ENCODE measurements at places on chromosomes 13 and 19.

GRCh38 chr19:28966737-28967399 lies 246.1 kb downstream of the UQCRFS1 start:
- DNase-seq = no peak

GRCh38 chr13:114128348-114128623 lies 4.1 kb downstream of the RASA3 start:
- DNase-seq = no peak

- no peak for DNase-seq
These were observed 46.9 kb downstream of the PAN3 start for GRCh38 chr13:28185256-28185655.

GRCh38 chr13:107185889-107186288 lies 618.0 kb upstream of the ARGLU1 start:
- no peak for DNase-seq

GRCh38 chr13:26861941-26862340 lies 101.4 kb upstream of the GPR12 start:
- DNase-seq = no peak

DNA sequence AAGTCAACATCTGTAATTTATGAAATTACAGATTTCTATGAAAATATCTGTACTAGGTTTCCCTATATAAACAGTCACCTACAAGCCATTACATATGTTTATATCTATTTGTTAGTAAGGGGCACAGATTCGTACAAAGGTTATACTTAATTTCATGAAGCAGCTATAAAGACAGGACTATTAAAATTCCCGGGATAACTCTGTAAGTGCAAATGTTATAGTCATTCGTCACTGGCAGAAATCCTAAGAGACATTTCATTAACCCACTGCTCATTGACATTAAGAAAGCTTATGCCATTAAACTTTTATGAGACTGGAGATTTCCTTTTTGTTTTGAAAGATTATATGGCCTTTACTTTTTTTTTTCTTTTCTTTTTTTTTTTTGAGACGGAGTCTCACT lies 122.9 kb downstream of the MYO16 start:
- no peak for DNase-seq

DNA sequence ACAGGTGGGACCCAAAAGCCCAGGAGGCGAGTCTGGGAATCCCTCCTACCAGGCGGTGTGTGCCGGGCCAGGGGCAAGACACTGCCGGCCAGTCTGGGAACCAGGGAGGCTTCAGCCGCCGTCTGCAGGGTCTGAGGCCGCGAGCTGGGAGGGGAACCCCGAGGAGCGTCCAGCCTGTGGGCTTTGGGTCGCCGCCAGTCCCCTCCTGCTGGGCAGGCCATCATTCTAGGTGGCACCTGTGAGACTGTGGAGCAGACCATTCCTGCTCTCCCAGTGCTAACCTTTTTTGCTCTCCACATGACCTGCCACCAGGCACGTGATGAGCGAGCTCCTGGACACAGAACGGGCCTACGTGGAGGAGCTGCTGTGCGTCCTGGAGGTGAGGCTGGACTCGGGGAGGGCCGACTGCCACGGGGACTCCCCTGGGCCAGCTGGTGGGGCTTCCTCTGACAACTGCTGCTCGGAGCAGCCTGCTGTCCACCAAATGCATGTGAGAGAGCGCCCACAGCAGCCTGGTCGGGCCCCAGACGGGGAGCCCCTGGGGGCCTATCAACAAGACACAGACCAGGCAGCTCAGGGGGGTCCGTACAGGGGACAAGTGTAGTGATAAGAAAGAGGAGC lies 24.6 kb upstream of the F7 start:
- peak; percentile 70 for DNase-seq

DNA sequence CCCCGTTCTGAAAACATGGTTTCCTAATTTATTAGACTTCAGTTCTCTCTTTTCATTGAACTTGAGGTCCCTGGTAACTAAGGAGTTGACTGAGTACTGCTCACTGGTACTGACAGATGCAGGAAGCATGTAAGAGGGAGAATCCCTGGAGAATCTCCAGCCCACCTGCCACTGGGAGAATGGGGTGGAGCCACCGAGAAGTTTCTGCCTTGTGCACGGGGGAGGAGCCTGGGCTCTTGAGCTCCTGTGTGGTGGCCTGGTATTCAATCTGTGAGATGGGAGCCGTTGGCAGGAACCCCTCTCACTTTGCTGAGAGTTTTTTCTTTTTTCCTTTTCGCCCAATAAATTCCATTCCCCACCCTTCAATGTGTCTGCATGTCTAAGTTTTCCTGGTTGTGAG lies 13.2 kb upstream of the AKAP11 start:
- peak; percentile 74 for DNase-seq

DNA sequence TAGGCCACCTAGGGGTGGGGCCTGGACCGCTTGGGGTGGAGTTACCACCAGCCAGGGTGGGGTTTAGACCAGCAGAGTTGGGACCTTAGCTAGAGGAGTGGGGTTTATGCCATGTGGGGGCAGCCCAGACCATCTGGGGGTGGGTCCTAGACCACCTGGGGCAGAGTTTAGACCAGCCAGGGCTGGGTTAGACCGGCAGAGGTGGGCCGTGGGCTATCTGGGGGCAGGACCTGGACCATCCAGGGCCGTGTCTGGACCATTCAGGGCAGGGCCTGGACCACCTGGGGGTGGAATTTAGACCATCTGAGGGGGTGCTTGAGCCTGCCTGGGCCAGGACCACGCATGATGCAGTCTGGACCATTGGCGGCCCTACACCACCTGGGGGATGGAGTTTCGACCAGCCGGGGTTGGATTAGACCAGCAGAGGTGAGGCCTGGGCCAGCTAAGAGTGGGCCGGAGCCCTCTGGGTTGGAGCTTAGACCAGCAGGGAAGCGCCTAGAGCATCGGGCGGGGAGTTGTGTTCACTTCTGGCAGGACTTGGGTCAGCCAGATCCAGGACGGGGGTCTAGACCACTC lies 10.0 kb upstream of the CACNG6 start:
- DNase-seq = no peak

DNA sequence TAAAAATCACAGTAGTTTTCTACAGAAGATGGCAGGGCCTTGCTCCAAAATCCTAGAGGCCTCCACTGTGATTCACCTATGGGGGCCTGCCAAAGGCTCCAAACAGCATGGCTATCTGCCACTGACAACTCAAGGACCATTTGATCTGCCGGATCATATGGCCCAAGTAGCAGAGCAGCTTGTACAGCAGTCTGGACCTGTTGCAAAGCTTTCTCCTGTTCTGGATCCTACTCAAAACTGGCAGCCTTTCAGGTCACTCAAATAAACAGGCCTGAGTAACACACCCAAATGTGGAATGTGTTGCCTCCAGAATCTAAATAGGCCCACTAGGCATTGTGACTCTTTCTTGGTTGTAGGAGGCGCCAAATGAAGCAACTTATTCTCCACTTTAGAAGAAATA lies 1049.3 kb downstream of the PCDH9 start:
- no peak for DNase-seq

- DNase-seq = no peak
These were observed 64.4 kb downstream of the WASF3 start for GRCh38 chr13:26621731-26622401.

DNA sequence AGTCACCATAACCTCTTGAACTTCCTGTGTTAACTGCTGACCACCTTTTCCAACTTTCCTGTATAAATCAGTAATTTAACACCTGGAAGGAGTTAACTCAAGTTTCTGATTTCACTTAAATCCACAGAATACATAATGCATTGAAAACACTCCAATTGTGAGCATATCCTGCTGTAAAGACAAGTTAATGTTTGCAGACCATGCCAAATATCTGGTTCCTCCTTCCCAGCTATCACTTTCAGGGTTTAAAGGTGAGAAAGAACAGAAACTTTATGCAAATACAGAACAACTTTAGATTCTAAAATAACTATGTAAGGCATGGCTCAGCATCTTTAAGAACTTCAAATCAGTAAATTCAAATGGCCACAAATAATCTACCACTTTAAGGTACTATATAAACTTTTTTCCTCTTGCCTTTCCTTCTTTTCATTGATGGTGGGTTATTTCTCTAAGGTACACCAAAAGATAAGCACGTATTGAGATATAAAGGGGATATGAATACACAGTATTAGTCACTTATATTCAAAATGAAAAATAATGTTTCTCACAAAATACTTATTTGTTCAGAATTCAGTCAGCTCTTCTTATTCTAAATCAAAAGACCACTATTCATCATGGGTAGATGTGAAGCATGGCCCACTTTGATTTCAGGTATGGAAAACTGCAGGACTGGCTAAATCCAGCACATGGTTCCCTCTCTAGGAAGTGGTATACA lies 6.6 kb upstream of the TPTE2 start:
- DNase-seq = no peak

DNA sequence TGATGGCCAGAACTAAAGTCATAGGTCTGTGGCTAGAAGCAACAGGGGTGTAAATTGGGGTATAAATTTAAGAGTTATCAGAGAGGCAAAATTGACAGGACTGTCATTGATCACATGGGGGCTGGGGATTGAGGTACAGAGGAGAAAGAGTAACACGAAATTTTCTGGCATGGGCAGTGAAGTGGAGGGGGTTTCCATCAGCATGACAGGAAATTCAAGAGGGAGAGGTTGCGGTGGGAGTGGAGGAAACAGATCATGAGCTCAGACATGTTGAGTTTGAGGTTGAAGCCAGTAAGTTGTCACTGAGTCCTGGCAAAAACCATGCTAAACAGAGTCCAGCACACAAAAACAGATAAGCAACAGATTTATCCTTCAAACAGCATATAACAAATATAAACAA lies 192.1 kb upstream of the TSC22D1 start:
- no peak for DNase-seq

- no peak for DNase-seq
These were observed 9.0 kb downstream of the DHRS12 start for GRCh38 chr13:51794964-51795363.

GRCh38 chr19:14237014-14237941 lies 31.3 kb upstream of the ADGRL1 start:
- DNase-seq = no peak

DNA sequence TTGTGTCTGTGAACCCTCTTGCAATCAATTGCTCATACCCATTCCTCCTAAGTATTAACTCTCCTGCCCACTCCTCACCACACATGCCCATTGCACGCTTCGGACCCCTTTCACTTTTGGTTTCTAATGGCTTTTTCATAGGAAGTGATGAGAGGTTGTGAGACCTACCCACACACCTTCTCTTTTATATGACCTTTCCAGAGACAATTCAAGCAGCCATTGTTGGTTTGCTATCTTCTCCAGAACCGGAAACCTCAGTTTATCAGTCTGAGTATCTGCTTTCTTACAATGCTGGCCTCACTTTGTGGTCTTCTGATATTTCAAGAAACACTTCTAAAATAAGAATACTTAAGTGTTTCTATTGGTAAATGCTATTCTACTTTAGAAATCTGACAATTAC lies 1550.8 kb upstream of the SLC10A2 start:
- DNase-seq = no peak

GRCh38 chr13:110293037-110293436 lies 13.9 kb downstream of the COL4A1 start:
- DNase-seq = no peak

- DNase-seq = no peak
These were observed 5.9 kb upstream of the ARGLU1 start for GRCh38 chr13:106573868-106574267.

All from BE2C (cell line).